ENCODE measurements at places on chromosomes 7 and 10.

- DNase-seq = no peak
Observed at GRCh38 chr7:91961816-91962215, 21.2 kb downstream of the AKAP9 start.

GRCh38 chr10:102470579-102471546 lies 19.5 kb upstream of the C10orf95 start:
- DNase-seq = no peak

GRCh38 chr7:152185558-152185957 lies 160.1 kb downstream of the GALNT11 start:
- DNase-seq = no peak

- DNase-seq = no peak
Observed at GRCh38 chr7:42108803-42109528, 128.0 kb downstream of the GLI3 start.

- DNase-seq = no peak
Observed at GRCh38 chr10:90560331-90560730, 297.5 kb downstream of the HTR7 start.

DNA sequence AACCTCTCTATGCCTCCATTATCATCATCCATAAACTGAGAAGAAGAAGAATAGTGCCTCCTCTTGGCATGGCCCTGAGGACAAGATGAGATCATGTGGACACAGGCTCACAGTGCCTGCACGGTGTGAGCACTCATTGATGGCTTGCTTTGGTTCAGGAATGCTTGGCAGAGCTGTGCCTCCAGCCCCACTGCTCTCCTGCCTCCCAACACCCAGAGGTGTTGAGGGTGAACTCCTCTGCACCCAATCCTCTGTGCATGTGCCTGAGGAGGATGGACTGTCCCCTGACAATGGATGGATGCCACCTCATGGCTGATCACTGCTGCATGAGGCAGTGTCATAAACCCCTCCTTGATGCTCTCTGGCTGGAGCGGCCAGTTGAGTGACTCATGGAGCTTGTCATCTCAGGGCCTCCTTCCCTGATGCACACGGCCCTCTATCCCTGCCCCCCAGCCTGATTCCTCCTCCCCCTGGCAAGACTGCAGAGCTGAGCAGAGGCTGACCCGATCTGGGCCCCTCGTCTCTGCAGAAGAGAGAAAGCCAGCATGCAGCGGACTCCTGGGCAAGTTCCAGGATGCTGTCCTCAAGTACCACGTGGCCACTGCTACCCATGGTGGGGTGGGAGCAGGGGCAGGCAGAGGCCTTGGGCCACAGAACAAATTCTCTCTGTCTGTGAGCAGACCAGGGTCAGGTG lies 136.3 kb downstream of the KCNMA1 start:
- no peak for DNase-seq
